ENCODE measurements at places on chromosomes 5 and 9.
A peak's percentile ranks its signal among the peaks of the same experiment; 100 is the strongest.

- DNase-seq: no peak
Measured at GRCh38 chr5:81345411-81346003, 44.1 kb downstream of the ZCCHC9 start.

DNA sequence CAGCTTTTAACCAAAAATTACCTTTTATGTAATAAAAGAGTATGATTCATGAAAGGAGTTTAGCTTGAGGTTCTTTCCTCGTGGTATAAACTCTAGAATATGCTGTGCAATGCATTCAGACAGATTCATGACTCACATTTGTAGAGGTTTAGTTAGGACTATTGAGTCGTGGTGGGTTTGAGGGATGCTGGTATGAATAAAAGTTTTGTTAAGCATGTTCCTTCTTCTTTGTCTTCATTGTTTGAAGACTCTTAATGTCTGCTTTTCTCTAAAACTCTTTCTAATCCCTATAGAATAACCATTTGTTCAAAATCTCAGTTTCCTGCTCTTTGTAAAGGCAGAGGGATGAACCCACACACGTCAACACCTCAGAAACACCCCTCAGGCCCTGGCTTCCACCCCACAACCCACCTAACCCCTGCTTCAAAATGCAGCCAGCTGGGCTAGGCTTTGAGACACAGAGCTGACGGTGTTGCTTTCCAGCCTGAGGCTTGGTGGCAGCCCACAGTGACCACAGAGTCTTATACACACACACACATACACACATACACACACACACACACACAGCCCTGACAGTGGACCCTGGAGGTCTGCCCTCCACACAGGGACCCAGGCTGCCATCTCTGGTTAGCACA, 69.0 kb upstream of the IRX1 start:
- DNase-seq: no peak

GRCh38 chr9:81058782-81059181, 630.6 kb downstream of the TLE1 start:
- DNase-seq: no peak

GRCh38 chr5:140142246-140142645, 16.5 kb downstream of the IGIP start:
- no peak for DNase-seq

GRCh38 chr5:172450861-172451695, 3.2 kb downstream of the SH3PXD2B start:
- peak; percentile 11 for DNase-seq

DNA sequence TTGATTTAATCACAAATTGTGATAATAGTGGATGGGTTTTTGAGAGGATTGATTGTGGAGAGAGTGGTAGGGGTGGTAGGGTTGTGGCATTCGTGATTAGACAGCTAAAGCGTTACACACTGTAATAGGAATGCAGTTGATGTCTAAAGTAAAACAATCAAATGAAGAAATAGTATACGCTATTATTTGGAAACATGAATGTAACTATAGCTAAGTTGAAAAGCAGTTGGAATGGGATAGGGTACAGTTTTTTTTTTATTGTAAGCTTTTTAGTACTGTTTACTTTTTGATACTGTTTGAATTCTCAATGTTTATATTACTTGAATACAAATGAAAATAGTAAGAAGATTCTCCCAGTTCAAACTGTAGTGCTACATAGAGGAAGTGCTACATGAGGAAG, 51.8 kb downstream of the RANBP17 start:
- DNase-seq: no peak

GRCh38 chr5:157481265-157481664, 21.3 kb downstream of the NIPAL4 start:
- no peak for DNase-seq

DNA sequence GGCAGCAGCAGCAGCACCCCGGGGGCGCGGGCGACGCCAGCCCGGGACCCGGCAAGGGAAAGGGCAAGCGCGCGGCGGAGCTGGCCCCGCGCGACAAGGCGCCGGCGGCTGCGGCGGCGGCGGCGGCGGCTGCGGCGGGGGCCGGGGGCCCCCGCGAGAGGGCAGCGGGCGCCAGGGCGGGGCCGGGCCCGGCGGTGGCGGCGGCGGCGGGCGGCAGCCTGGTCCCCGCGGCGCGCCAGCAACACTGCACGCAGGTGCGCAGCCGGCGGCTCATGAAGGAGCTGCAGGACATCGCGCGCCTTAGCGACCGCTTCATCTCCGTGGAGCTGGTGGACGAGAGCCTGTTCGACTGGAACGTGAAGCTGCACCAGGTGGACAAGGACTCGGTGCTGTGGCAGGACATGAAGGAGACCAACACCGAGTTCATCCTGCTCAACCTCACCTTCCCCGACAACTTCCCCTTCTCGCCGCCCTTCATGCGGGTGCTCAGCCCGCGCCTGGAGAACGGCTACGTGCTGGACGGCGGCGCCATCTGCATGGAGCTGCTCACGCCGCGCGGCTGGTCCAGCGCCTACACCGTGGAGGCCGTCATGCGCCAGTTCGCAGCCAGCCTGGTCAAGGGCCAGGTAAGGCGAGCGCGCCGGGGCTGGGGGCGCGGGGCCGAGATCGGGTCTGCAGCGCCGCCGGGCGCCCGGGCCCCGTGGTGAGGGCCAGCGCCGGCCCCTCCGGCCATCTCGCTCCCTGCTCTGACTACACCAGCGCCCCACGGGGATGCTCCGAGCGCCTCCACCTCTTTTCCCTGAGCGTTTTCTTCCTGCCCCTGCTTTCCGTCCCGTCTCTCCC, at the start of gene UBE2QL1:
UBE2QL1 (plus strand) TSS at position 238 of the 843 bp plus-strand sequence; CDS start at position 273, 35 bp downstream.
- no peak for DNase-seq

DNA sequence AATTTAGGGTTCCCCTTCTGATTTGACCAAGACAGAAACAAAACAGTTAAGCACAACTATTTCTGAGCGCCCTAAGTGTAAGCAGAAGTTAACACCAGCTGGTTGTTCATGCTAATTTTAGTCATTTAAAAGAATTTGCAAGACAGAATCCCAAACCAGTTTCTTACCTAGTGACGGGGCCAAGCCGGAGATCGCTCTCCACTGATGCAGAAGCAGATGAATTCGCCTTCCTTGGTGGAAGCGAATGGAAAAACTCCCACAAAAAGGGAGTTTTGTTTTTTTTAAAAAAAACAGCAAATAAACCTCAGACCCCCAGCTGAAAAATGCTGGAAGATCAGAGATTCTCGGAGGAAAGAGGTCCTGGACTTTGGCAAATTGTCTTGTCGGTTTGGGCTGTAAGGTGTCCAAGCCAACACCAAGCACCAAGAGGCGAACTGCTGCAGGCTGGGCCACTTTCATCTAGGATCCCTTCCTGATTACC, 47.4 kb upstream of the GLDC start:
- no peak for DNase-seq

- no peak for DNase-seq
Measured at GRCh38 chr9:124761710-124762109, 9.4 kb downstream of the NR6A1 start.

DNA sequence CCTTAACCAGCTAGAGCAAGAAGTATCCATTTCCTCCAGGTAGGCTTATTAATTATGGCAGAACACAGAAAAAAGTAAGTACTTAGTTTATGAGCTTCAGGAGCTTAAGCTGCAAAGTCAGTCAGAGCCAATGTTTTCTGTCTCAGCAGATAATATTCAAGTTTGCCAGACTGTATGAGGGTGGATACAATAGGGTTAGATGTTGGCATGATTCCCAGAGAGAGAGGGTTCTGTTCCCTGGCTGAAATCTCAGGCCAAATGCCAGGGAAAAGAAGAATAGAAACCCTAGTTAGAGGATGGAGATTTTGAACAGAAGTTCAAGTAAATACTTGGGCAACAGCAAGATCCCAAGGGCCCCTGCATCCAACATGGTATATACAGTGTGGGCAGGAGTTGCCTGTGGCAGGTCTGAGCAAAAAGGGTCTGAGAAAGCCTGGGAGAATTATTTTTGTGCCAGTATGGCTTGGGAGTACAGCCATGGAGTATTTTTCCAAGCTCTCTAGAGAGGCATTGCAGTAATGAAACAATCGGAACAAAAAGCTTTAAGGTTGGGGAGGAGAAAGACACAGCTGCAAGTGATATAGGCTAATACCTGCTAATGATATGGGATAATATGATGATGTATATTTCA, 31.0 kb upstream of the ISOC1 start:
- no peak for DNase-seq

- no peak for DNase-seq
Measured at GRCh38 chr5:96714450-96714849, 52.3 kb downstream of the CAST start.

GRCh38 chr9:32117291-32117690, 267.2 kb upstream of the ACO1 start:
- no peak for DNase-seq

GRCh38 chr9:130835441-130836298, 616 bp downstream of the ABL1 start:
- DNase-seq: no peak

DNA sequence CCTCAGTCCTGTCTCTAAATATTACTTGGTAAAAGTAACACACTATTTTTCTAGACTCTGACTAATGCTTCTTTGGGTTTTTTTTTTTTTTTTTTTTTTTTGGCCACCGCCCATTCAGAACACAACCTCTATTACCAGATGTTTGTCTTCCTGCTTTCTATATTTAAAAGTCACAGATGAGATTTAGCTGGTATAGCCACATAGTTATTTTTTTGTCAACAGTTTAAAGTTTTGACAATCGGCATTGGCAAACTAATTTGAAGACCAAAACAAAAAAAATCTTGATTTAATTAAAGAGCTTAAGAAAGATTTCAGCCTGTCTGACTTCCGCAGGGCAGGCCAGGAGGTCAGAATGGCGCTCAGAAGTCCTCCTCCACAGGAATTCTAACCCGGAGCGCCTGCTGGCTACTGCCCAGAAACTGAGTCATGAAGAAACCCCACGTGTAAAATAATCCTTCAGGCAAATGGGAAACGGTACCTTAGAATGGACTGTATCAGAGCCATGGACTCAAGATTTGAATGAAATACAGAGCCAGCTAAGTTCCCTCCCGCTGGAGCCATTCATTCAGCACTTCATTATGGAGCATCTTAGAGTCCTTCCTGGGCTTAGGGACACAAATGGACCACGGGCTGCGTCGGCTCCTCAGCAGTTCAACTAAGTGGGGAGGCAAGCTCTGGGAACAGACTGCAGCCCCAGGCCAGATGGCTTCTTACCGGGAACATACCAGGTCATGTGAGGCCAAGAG, 55.6 kb downstream of the PTPDC1 start:
- DNase-seq: no peak

- DNase-seq: no peak
Measured at GRCh38 chr9:123514766-123515165, 158.8 kb downstream of the CRB2 start.

DNA sequence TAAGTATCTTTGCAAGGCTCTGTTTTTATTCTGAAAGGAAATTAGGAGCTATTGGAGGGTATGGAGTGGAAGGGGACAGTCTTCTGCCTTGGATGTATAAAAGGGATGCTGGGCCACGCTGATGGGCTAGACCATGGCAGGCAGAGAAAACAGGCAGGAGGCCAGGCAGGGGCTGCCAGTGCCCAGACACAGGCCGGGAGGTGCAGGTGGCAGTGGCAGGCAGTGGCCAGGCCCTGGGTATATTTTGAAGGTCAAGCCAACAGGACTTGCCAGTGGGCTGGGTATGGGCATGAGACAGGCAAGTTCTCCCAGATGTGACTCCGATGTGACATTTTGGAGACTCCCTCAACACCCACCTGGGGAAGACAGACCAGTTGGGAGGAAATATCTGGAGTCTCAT, 131.9 kb downstream of the KCNIP1 start:
- DNase-seq: no peak

DNA sequence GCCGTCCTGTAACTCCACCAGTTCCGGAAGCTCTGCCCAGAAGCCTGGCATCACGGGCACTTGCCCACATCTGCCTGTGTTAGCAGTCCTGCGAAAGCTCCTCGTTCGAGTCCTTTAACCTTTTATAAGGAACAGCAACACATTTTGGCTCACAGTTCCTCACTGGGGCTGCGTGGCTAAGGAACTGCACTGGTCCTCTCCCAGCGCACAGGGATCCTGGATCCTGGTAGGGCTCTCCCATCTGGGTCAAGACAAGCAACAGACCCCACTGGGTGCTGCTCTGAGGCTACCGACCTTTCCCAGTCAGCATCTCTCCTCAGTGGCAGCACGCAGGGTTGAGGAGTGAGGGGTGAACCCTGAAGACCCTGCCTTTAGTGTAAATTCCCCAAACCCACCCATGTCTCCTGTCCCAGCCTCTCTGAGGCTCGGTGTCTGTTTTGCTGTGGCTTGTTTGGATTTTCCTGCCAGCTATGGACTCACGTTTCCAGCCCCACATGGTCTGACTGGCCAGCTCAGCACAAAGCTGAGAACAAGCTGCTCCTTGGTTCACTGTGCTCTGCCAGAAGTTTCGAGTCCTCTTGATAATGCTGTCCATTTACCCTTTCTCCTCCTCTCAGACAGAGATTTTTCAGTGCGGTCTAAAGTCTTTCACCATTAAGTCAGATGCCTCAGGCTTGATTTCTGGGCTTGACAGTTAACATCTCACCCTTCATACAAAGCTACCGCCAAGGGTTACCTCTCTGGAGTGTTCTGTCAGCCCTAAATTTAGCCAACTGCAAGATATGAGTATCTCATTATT, 80.0 kb downstream of the AK8 start:
- DNase-seq: no peak

GRCh38 chr9:122827761-122828093, 661 bp downstream of the PDCL start:
- no peak for DNase-seq

DNA sequence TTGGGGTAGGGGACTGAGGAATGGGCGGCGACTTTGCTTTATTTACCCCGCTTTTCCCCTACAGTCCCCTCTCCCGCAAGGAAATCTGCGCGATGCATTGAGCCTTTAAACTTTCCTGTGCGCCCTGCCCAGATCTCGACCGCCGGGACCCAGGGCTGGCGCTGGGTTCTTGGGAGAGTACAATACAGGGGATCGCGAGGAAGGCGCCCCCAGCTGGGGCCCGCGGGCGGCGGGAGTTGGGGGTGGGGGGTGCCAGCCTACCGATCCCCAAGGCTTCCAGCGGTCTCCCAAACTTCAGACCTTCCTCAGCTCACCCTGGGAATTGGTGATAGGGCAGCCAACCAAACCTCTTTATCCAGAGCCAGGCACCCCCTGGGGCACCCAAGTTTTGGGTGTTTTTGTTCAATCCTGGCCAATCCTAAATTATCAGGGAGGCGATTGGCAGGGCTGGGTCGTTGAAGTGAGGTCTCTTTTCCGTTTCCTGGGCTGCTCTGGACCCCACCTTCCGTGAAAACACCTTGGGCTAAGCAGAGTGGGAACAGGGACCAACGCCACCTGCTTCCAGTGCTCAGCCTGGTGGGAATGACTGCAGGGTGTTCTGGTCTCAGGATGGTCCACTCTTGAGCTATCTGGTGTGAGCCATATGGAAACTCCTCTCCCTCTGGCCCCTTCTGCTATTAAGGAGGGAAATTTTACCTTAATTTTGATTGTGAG, 51.4 kb upstream of the DAB2IP start:
- DNase-seq: no peak
